ENCODE measurements at places on chromosomes 4 and X.

DNA sequence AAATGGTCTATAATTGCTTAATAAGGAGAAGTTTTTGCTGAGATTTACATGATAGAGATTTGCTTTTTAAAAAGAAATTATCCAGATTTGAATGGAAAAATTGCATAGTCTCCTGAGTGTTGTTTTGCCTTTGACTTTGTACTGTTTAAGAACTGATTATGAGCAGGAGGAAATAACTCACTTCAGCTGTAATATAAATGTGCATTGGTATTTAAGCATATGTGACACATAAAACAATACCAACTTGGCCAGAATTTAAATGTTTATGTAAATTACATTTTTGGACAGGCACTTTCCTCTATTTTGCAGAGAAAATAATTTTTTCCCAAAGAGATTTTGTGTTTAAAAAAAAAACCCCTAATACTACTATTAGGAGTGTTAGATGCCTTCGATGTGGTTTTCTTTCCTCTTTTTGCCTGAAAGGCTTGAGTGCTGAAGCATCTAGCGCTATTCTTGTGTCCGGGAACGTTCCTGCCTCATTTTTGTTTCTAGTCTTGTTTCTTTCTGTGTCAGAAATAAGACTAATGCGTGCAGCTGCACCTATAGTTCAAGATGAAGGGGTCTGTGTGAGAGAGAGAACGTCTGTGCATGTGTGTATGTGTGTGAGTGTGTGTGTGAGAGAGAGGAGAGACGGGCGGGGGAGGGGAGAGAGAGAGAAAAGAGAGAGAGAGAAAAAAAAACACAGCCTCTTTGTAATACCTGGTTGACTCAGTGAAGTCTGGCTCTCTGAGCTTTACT is 60.8 kb downstream of the TBL1X start:
- DNase-seq: peak; percentile 28

- peak; percentile 48 for DNase-seq
Measured at GRCh38 chr4:38132107-38132673, 172.0 kb downstream of the PTTG2 start.

DNA sequence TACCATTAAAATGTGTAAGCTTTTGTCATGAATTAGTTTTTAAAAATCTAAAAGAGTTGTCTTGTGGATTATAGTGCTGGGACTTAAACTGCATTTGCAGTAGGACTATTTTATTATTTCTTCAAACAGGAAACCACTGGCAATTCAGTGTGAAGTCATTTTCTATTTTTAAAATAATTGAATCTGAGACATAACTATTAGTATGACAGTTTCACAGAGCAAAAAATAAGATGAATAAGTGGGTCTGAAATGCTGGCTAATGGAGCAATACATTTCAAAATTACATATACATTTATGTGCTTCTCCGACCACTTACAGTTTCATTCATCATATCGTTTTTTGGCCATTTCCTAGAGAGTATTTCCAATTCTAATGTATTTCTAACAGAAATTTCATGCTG is 75.3 kb upstream of the RAPGEF2 start:
- DNase-seq: no peak

- no peak for DNase-seq
Measured at GRCh38 chrX:65705439-65705838, 38.0 kb downstream of the MSN start.

DNA sequence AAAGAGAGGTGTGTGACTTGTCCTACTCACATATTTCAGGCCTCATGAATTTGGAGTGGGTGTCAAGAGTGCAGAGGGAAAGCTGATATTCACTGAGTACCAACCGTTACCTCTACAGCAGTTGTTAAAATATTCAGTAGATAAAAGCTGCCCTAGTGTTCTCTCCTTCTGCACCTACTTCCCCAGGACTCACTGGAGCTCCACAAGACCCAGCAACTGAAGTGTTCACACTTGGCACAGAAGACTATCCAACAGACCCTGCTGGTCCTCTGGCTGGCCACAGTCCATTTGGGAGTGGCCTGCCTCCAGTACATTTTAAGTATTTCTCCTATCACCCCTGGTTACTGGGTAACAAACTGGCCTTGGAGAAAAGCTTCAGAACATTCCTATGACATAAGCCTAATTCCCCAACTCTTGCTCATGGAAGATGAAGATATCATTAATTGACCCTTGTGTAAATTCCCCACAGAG is 70.8 kb downstream of the PPARGC1A start:
- no peak for DNase-seq

DNA sequence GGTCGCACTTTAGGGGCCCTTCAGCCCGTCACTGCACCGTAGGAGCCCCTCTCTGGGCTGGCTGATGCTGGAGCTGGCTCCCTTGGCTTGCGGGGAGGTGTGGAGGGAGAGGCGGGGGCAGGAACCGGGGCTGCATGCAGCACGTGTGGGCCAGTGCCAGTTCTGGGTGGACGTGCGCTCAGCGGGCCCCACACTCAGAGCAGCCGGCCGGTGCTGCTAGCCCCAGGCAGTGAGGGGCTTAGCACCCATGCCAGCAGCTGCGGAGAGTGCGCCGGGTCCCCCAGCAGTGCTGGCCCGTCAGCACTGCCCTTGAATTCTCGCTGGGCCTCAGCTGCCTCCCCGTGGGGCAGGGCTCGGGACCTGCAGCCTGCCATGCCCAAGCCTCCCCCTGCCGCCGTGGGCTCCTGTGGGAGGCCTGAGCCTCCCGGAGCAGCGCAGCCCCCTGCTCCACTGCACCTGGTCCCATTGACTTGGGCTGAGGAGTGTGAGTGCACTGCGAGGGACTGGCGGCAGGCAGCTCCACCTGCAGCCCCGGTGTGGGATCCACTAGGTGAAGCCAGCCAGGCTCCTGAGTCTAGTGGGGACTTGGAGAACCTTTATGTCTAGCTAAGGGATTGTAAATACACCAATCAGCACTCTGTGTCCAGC is 108.8 kb upstream of the RASGEF1B start:
- no peak for DNase-seq

GRCh38 chr4:111802191-111802590 is 343.1 kb upstream of the FAM241A start:
- DNase-seq: no peak

- DNase-seq: peak; percentile 44
Measured at GRCh38 chr4:147730333-147730732, 1.6 kb upstream of the ARHGAP10 start.
